ENCODE measurements at places on chromosomes 12 and 14.

DNA sequence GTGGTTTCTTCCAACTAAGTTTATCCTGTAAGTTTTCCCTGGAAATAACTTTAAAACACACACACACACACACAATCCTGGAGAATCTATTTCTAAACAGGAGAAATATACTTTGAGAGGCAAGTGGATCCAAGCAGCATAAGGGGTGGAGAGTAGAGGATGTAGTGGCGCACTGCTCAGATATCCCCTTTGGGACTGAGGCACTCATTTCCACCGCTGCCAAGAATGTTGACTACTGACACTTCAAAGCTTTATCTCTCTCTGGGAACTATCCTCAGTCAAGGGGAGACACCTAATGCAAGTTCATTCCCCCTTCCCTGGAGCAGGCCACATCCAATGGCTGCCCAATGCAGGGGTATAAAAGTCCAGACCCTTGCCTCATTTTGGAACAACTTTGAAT, 75.8 kb downstream of the CAPZA3 start:
- DNase-seq = no peak

DNA sequence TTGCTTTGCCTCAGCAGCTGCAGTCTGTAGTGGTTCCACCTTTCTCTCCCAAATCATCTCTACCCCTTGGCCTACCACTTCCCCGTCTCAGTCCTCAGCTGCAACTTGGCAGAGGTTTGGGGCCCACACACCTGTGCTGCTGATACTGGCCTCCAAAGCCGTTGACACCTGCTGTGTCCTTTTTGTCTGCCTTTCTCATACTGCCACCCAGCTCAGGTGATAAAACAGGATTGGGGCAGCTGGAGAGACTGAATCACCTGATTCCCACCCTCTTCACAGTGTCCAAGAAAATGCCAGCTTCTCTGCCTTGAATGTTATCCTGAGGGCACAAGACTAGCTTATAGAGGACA, 103.7 kb downstream of the ETV6 start:
- DNase-seq = no peak

- no peak for DNase-seq
Measured at GRCh38 chr12:23657598-23657997, 291.9 kb downstream of the SOX5 start.

DNA sequence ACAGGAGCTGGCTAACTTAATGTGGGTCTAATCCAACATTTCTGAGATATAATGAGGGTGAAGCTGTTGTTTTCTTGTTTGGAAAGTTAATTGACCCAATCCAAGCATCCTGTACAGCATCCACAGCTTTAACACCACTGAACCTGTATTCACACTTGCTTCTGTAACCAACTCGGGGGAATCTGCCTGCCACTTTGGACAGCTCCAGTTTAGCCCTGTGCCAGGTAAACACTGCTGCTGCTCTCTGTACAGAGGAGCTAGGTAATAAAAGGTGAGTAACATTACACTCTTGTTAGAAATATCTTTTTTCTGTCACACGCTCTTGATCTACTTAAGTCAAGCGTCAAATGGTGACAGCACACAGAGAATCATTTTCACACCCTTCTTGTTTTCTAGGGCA, 700 bp downstream of the OR11G2 start:
- no peak for DNase-seq
